ENCODE measurements at places on chromosomes 7 and 10.

GRCh38 chr7:10156972-10157371, 816.7 kb upstream of the PHF14 start:
- no peak for DNase-seq

- no peak for DNase-seq
Observed at GRCh38 chr7:32150039-32150438, 79.8 kb upstream of the PDE1C start.

- no peak for DNase-seq
Observed at GRCh38 chr7:32015133-32015532, 55.1 kb downstream of the PDE1C start.

GRCh38 chr10:73894245-73894971, 16.5 kb upstream of the PLAU start:
- no peak for DNase-seq

- no peak for DNase-seq
Observed at GRCh38 chr7:135650831-135651573, 11.3 kb upstream of the STMP1 start.

- no peak for DNase-seq
Observed at GRCh38 chr10:63265683-63266235, 132.6 kb downstream of the NRBF2 start.

GRCh38 chr10:114294549-114294948, 55.5 kb downstream of the VWA2 start:
- no peak for DNase-seq

GRCh38 chr7:105444342-105444987, 55.7 kb upstream of the SRPK2 start:
- DNase-seq = no peak

GRCh38 chr10:24879861-24880260, 72.5 kb downstream of the PRTFDC1 start:
- DNase-seq = no peak

GRCh38 chr7:44498230-44498954, 7.9 kb upstream of the NUDCD3 start:
- no peak for DNase-seq

GRCh38 chr7:157136372-157136771, 2.4 kb upstream of the UBE3C start:
- no peak for DNase-seq

DNA sequence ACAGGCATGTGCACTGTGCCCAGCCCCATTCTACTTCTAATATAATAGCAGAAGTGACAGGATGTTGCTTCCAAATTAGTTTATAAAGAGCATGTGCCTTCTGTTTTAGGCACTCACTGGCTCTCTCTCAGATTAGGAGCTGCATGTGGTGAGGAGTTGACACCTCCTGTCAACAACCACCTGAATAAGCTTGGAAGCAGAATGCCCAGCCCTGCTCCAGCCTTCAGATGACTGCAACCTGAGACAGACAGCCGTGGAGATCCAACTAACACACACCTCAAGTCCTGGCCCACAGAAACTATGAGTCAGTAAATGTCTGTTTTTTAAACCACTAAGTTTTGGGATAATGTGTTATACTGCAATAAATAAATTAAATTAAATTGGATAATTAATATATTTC, 54.5 kb downstream of the PARD3 start:
- no peak for DNase-seq

DNA sequence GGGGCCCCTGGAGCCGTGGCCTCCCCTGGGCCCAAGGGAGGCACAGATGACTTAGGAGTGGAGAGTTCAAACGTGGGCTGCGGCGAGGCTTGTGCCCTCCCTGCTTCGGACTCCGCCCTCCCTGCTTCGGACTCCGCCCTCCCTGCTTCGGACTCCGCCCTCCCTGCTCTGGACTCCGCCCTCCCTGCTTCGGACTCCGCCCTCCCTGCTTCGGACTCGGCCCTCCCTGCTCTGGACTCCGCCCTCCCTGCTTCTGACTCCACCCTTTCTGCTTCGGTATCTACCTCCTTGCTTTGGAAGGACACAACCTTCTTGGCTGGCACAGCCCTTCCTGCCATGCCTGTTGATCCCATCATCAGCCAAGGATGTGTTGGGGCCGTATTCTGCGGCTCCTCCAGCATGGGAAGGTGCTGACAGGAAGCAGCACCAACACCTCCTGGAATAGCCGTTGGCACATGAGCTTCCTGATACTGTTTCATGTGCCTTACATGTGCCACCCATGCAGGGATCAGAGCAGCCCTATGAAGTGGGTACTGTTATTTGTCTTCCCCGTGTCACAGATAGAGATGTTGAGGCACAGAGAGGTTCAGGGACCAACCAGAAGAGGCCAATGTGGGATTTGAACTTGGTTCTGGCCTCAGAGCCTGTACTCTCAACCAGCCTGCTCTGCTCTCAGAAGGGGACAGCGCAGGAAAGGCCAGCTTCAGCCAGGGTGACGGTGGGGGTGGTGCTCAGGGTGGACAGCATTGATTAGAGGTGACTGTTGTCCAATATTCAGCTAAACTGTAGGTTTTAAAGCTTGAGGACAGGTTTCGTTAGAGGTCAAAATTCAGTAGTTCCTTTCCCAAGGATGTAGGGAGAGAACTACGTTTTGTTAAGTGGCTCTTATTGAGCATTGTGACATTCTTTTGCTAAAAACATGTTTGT, 114.5 kb downstream of the NKX6-2 start:
- DNase-seq = no peak

- no peak for DNase-seq
Observed at GRCh38 chr7:149599636-149600206, 102.1 kb upstream of the ZNF746 start.

Measured in nephron progenitor cell (in vitro differentiated cells).